Activated T-helper 17 cell treated with anti-CD3 and anti-CD28 coated beads, Interleukin-2, amount 50 U/mL, for 72 hours (primary cell): ENCODE measurements at places on chromosomes 1 and 21. TPM values are rescaled to one million over a fixed set of nuclear protein-coding genes. Genes with fewer than 3 reads are reported as not detected.

DNA sequence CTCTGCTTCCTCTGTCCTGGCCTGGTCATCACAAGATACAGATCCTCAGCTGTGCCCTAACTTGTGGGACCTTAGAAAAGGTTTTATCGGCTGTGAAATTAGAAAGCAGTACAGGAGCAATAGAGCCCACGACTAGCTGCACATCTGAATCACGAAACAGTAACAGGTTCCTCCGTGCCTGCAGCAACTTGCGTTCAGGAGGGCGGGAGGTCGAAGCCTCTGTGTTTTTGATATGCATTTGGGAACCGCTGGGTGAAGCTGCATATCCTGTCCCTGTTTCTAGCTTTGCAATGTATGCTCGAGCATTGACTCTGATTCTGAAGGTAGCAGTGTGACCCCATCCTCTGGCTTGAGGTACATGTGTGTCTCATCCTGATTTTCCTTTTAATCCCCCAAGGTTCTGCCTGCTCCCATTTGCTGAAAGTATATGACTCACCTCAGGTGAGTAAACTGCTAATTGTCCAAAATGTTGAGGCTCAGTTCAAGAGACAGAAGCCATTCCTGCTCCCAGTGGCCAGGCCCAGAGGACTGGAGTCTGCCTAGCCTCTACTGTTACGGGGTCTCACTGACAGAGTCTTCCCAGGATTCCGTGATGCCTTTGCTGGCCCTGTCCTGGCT is 44.3 kb downstream of the SCCPDH start:
- no peak for ATAC-seq

Gene THEM4
- total RNA-seq = 33.0 TPM

DNA sequence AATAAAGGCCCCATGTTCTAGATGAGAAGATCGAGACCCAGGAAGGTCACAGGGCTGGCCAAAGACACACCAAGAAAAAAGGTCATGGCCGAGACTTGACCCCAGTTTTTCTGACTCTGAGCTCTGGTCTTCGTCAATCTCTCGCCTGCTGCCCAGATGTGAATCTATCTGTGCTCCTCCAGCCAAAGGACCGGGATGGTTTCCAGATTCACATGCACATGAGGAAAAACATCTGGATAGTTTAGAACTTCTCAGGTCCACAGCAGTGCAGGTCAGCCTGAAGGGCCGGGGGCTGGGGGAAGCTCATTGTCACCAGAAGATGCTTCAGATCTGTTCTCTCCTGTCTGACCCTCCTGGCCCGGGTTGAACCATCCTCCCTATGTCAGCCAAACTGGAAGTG is 49.0 kb downstream of the KCNN3 start:
- ATAC-seq = no peak

Gene MCL1
- 235 TPM for total RNA-seq

- ATAC-seq = no peak
Measured at GRCh38 chr1:65949230-65949626, 156.5 kb downstream of the PDE4B start.
